Hematopoietic multipotent progenitor cell treated with erythropoietin and hydrocortisone succinate and interleukin-3 and kit ligand, for 6 days (in vitro differentiated cells): ENCODE measurements at places on chromosomes 6 and 20.

DNA sequence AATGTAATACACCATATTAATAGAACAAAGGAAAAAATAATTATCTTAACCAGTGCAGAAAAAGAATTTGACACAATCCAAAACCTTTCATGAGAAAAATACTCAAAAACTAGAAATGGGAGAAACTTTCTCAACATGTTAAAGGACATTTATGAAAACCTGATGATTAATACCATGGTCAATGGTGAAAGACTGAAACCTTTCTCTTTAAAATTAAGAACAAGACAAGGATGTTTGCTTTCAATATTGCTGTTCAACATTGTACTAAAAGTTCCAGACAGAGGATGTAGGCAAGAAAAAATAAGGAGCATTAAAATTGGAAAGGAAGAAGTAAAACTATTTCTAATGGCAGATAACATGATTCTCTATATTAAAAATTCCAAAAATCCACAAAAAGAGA lies 981.3 kb upstream of the FLRT3 start:
- no peak for DNase-seq

DNA sequence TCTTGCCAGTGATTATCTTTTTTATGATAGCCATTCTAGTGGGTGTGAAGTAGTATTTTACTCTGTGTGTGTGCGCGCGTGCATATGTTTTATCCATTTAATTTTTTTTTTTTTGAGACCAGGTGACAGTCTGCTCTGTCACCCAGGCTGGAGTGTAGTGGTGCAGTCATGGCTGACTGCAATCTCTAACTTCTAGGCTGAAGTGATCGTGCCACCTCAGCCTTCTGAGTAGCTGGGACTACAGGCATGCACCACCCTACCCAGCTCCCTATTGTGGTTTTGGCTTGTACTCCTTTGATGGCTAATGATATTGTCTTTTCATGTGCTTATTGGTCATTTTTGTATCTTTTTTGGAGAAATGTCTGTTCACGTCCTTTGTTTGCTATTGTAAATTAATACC lies 33.3 kb downstream of the ITCH start:
- DNase-seq: no peak

- DNase-seq: no peak
Measured at GRCh38 chr20:33803921-33804337, 7.2 kb upstream of the CHMP4B start.

DNA sequence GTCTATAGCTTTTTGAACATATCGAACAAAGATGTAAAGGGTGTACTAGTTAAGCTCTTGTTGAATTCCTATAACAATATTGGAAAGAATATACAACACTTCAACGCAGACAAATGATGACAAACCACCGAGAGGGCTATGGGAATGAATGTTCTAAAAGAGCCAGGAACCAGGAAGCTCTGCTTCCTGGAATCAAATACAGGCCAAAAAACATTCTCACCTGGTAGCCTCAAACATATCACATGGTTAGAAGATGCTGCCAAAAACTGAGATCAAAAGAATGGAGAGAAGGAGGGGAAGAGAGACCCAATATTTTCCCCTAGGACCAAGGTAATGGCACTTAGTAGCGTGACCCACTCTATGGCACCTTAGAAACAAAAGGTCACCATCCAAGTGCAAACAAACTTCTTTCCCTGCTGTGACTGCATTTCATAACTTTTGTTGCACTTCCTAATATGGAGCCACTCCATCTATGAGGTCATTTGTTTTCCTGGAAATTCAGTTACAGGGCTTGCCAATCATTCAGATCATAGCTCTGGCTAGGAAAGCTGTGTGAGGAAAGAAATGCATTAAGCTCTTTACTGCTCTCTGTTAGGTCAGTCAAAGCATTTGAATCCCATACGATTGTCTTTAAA lies 199.2 kb upstream of the NT5E start:
- DNase-seq: no peak

GRCh38 chr6:514396-514978 lies 122.9 kb downstream of the IRF4 start:
- DNase-seq: no peak

- DNase-seq: no peak
Measured at GRCh38 chr6:121810158-121811032, 374.9 kb downstream of the GJA1 start.

GRCh38 chr6:90739802-90740201 lies 152.9 kb upstream of the MAP3K7 start:
- DNase-seq: no peak

- DNase-seq: no peak
Measured at GRCh38 chr20:59316911-59317731, 16.7 kb downstream of the EDN3 start.

GRCh38 chr6:47729019-47729418 lies 30.6 kb downstream of the ADGRF4 start:
- no peak for DNase-seq

DNA sequence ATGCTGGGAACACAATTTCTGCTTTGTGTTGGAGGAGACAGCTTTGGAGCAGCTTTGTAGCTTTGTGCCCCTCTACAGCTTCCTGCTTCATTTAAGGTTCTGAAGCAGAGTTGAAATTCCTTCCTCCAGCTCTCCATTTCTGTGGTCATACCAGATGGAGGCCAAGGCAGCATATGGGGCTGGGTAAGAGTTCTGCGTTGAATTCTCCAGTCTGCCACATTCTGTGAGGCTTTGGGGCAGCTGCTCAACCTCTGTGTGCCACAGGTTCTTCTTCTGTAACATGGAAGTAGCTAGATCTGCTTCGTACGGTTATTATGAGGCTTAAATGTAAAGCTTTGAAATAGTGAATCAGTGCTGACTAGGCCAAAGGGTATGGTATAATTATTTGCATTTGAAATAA lies 2.9 kb upstream of the TRIM26 start:
- DNase-seq: no peak

DNA sequence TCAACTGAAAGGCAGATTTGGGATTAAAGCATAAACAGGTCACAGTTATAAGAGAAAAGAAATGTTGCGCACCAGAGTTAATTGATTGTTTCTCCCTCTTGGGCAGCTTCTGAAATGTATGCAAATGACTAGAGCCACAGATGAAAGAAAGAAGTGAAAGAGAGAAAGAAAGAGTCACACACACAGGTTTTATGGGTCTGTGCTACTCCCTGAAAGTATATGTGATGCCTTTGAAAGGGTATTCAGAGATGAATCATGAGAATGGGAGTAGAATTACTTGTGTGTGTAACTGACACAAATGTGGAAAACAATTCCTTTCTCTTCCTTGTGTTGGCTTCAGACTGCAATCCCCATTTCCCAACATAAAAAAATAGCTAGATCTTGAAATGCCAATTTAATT lies 196.9 kb downstream of the FOXA2 start:
- DNase-seq: no peak

DNA sequence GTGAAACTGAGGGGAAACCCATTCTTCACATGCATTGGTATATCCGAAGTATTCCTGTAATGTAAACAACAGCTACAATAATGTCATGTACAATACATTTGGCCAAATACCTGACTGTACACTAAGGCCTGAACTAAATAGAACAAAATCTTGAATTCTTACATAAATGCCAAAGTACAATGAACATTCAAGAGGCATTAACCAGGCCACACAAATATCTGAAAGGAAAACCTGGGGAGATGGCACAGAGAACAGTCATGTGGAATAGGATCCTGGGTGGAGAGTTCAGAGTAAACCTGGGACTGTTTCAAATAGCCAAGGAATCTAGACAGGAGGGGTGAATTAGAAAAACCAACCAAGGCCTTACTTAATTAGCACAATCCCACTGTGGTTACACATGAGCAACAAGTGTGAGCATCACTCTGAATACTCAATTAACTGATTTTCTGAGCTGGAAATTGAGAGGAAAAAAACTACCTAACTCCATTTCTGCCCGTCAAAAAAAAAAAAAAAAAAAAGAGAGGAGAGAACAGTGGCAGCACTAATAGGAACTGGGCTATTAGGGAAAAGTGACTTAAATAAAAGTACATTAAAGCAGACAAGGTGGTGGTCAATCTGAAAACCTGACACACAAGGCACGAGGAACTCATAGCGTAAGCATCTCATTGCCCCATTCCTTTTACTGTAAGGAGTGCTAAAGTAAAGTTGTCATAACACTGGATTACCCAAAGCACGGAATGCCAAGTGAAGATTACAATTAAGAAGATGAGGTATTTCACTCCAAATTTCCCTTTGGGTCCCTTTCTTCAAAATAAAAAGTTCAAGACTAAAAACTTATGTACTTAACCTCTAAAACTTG lies 10.9 kb downstream of the SNX5 start:
- no peak for DNase-seq

DNA sequence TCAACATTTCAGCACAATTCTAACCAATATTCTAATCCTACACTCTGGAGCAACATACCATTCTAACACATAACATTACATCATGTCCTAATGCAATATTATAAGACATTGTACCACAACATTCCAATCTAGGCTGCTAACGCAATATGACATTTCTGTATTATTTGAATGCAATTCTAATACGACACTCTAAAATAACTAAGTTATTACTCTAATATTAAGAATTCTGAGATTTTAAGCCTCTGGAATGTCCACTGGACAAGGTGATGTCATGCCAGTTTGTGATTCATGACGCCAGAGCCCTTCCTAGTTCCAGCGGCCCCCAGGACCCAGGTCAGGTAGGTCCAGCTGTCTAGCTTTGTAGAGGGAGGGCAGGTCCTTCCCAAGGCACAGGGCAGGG lies 69.7 kb upstream of the SIRPA start:
- DNase-seq: no peak

GRCh38 chr20:6480328-6481200 lies 286.9 kb upstream of the BMP2 start:
- no peak for DNase-seq

DNA sequence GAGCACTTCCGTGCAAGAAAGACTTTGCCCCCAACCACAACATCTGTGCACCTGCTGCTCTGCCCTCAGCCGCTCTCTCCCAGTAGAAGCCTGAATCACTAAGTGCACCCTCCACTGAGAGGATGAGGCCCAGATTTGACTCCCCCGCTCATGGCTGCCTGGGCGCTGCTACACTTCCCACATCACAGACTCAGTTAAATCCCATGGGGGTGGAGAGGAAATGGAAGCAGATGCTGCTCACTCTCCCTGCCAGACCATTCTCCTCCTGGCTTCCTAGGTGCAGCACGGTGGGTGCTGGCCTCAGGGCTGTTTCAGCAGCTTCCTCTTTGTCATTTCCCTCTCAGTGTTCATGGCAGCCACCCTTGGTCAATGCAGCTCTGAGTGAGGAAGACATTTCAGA lies 4.8 kb downstream of the CST5 start:
- no peak for DNase-seq

- peak; percentile 24 for DNase-seq
Measured at GRCh38 chr6:57104336-57104735, 14.3 kb downstream of the ZNF451 start.

- DNase-seq: no peak
Measured at GRCh38 chr6:80478030-80478429, 371.6 kb downstream of the BCKDHB start.

DNA sequence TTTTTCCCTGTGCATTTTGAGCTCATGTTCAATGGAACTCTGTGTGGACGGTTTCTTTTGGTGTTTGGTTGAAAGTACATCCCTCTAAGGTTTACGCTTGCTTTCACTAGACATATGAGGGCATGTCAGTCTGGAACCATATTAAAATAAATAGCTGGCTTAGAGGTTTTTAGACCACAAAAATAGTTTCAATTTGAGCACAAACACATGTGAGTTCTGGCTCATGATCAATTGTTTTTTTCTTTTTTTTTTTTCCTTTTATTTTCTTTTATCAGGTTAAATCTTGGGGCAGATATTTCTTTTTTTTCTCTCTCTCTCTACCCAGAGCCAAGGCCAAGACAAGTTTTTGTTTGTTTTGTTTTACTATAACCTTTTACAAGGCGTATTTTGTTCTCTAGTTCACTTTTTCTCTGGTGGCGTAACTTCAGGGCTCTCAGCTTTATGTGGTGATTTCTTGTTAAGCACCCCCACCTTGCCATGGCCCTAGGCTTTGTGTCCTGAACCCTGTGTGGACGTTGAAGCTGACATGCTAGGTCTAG lies 92.9 kb downstream of the SHLD1 start:
- no peak for DNase-seq

DNA sequence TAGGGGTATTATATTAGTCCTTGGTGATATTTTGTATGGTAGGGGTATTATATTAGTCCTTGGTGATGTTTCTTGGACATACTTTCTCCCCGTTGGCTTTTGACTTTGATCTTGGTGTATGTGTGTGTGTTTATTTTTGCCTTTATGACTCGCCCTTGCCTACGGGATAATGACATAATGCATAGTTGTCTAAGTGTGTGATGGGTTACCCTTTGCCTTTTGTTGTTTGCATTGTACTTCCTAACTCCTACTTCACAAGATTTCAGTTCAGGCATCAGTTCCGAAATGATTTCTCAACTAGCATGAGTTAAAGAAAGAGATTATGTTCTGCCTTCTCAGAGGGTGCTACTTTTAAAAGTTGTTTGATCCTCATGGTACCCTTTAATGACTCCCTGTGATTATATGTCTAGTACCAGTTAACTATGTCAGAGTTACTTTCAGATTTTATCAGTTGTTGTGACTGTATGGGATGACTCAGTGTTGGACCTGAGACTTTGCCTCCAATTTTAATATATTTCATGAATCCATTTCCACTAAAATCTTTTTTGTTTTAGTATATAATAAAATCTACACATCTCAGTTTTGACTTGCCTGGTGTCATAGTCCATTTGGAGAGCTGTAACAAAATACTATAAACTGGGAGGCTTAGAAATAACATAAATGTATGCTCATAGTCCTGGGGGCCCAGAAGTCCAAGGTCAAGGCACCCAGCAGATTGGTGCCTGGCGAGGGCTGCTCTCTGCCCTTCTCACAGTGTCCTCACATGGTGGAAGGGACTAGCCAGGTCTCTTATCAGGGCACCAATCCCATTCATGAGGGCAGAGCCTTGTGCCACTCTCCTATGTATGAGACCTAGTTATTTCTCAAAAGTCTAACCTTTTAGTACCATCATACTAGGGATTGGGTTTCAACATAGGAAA lies 34.1 kb downstream of the CDYL start:
- no peak for DNase-seq

DNA sequence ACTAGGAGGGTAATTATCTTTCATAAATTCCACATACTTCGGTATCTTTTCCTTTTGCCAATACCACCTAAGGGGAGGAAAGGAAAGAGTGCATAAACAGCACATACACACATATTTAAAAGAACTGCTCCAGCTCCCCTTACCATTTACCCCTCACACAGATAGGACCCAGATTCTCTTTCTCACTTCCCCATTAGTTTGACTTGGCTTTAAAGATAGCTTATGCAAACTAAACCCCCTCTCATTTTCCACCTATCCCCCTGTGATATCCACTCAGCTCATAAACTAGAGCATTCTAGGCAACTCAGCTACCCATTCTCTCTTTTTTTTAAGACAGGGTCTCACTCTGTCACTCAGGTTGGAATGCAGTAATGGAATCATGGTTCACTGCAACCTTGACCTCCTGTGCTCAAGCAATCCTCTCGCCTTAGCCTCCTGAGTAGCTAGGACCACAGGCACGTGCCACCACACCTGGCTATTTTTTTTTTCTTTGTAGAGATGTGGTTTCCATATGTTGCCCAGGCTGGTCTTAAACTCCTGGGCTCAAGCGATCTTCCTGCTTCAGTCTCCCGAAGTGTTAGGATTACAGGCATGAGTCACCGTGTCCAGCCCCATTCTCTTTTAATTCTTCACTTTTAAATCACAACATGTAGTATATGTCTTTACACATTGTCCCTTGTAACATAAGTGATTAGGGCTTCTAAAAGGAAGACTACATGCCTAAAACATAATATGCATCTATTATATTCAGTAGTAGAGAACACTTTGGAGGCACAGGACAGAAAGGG lies 4.0 kb downstream of the FUCA2 start:
- DNase-seq: no peak
